ENCODE measurements at places on chromosomes 6 and 20.

DNA sequence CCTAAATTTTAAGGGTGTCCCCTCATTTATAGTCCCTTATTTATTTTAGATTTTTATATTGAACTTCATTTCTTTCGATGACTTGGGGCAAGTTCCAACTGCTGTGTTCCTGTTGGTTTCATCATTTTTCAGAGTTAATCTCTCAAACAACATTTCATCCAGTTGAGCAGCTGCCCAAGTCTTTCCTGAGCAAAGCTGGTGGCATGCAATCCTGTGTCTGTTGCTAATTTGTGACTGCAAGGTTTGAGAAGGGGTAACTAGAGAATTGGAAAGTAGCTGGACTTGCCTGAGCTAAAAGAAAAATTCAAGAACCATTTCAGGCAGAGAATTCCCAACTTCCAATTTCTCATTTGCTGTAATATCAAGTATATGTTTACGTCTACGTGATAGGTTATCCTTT is 881.5 kb upstream of the SLC35B3 start:
- no peak for DNase-seq

GRCh38 chr20:43691928-43692524 is 25.1 kb downstream of the MYBL2 start:
- DNase-seq: peak; percentile 26

- no peak for DNase-seq
Observed at GRCh38 chr6:68247782-68248181, 387.3 kb upstream of the ADGRB3 start.

DNA sequence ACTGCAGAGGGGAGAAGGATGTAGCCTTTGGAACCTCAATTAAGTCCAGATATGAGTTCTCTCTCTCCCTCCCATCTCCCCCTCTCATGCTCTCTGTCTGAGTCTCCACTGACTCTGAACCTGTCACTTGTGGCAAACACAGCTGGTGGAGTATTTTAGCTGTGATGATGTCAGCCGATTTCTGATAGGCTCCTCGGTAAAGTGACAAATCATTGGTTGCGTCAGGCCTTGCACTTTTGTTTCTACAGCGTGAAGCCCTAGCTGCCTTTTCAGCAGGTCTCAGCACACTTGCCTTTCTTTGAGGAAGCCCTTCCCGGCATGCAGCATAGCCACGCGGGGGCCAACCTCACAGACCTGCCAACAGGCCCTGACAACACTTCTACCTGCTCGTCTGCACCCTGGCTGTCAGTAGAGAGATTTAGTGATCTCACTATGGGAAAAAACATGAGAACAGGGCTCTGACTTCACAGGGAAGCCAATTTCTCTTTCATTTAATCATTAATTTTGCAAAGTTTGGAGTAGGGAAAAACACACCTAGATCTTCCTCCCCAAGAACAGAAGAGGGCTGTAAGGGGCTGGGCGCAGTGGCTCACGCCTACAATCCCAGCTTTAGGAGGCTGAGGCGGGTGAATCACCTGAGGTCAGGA is 84.4 kb downstream of the GMPR start:
- DNase-seq: no peak

DNA sequence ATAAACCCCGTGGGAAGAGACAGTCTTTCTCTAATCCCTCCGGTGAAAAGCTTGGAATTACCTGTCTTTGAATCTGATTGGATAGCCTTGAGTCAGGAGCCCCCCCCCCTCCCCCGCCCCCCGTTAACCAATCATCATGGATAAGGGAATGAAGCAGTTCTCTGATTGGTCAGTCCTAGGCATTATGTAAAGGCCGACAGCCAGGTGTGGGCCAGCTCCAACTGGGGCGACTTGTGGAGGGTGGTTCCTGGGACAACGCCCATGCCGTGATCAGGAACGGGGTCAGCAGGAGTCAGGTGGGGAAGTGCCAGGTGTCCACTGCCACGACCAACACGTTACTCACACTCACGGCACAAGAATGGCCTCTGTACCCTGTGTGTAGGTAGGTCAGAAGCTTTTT is 406.8 kb upstream of the SULF2 start:
- DNase-seq: no peak

- no peak for DNase-seq
Observed at GRCh38 chr6:14863902-14864850, 381.7 kb upstream of the JARID2 start.

DNA sequence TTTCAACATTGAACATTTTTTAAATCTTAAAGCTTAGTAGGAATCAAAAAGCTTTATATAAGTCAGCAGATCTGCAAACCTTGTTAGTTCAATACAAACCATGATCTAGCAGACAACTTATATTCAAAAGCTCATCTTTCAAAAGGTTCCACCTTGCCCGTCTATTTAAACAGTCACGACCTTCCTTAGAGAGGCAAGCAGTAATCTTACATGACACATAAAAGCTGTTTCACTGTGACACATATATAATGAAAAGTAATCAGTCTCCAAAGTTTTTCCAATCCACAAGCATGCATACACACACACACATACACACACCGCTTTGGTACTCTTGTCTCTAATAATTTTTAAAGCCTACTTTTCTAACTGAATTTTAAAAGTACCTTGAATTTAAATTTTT is 12.9 kb downstream of the SOD2 start:
- DNase-seq: no peak

DNA sequence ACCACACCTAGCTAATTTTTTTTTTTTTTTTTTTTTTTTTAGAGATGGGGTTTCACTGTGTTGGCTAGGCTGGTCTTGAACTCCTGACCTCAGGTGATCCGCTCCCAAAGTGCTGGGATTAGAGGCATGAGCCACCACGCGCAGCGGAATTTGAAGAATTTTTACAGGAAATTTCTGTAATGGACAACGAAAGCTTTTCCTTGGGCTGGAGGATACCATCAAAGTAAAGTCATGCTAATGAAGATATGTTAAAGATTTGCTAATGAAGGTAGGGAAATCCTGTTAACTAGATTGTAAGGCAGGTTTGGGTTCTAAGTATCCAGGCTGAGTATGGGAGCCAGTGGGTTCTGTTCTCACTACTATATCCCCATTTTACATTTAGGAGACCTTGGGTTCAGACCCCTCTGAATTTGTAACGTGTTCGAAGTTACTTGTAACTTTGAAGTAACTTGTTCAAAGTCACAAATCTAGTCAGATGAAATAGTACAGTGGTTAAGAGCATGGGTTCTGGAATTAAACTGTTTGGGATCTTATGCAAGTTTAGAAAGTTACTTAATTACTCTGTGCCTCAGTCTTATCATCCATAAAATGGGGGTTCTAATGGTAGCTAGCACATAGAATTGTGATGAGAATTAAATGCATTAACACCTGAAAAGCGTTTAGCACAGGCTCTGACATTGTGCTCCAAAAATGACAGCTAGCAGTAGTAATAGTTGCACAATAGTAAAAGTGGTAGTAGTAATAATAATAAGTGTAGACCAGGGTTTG is 123.4 kb upstream of the GPR6 start:
- no peak for DNase-seq
